ENCODE measurements at places on chromosomes 12 and 14. TPM values are rescaled to one million over a fixed set of nuclear protein-coding genes. Genes with fewer than 3 reads are reported as not detected.

DNA sequence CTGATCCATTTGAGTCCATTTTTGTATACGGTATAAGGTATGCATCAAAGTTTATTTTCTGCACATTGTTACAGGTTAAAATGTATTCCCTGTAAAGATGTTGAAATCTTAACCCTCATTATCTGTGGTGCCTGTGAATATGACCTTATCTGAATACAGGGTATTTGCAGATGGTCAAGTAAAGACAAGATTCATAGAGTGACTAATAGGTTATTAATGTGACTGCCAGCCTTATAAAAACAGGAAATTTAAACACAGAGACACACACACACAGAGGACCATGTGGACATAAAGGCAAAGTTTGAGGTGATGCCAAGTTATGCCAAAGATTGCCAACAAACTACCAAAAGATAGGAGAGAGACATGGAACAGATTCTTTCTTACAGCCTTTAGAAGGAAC, 347.2 kb upstream of the DCN start:
- H3K4me3 ChIP-seq, result no peak overlapping the region
- peaks cover 2% of the 10 kb centered on the region for H3K36me3 ChIP-seq

- DNase-seq, result no peak
- no peak overlapping the region for H3K27ac ChIP-seq
- no peak overlapping the region for H3K4me3 ChIP-seq
- no peaks in the 10 kb centered on the region for H3K36me3 ChIP-seq
- no peaks in the 10 kb centered on the region for H3K4me1 ChIP-seq
These were observed 54.3 kb upstream of the PYGL start for GRCh38 chr14:50998612-50999011.

DNA sequence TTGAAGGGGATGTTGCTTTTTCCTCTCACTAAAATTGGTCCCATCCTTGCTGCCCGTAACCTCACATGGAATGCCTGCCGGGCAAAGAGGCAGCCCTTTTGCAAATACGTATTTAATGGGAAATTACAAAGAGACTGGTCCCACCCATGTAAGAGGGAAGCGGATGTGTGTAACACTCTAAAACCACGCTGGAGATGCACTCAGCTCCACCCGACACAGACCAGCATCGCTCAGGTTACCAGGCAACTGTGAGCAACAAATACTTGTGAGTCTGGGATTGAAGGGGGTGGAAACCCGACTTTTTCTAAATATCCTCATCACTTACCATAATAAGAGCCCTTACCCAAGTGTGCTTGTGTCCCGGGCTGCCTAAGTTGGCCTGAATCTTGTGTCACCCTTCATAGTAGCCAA, 47.7 kb downstream of the ELK3 start:
- peak overlapping the region; percentile 29 for H3K27ac ChIP-seq
- peak; percentile 80 for DNase-seq
- no peaks in the 10 kb centered on the region for H3K27me3 ChIP-seq
- peak overlapping the region; percentile 18 for H3K4me3 ChIP-seq
- peaks cover 59% of the 10 kb centered on the region for H3K4me1 ChIP-seq

DNA sequence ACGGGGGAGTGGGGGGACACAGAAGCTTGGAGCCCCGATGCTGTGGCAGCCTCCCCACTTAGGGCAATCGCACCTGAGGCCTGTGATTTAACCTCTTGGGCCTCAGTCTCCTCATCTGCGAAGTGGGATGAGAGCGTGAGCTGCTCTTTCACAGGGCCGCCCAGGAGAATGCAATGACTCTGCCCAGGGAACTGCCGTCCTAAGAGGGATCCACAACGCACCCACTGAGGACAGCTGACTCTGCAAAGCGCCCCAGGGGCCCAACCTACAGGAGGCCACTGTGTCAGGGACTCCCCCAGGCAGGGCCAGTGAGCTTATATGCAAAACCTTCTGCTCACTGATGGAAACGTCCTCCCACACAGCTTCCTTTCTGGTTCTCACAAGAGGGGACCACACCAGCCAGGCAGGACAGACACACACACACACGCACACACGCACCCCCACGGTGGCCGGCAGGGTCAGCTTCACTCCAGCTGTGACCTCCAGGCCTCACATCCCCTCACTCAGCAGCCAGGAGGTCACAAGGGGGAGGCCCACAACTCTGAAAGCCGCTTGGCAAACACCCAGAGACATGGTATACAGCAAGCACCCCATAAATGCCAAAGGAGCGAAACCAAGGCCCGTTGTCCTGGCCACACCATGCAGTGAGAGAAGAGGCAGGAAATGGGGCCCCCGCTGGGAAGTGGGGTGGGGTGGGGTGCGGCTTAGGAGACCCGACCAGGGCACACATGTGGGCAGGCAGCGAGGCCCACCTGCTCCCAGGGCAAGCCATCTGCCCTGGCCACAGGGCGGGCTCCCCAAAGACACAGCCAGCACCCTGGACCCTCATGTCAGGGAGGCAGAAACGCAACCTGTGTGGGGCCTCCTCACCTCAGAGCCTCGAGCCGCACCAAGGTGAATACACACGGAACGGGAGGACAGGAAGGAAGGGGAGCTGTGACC, 73.3 kb downstream of the NCOR2 start:
- no peaks in the 10 kb centered on the region for H3K27me3 ChIP-seq
- H3K4me1 ChIP-seq, result peaks cover 49% of the 10 kb centered on the region
- peak; percentile 86 for DNase-seq
- peak overlapping the region; percentile 81 for H3K27ac ChIP-seq
- H3K36me3 ChIP-seq, result peaks cover 7% of the 10 kb centered on the region
- H3K4me3 ChIP-seq, result no peak overlapping the region

The PTCSC3 gene
- total RNA-seq, result not detected

DNA sequence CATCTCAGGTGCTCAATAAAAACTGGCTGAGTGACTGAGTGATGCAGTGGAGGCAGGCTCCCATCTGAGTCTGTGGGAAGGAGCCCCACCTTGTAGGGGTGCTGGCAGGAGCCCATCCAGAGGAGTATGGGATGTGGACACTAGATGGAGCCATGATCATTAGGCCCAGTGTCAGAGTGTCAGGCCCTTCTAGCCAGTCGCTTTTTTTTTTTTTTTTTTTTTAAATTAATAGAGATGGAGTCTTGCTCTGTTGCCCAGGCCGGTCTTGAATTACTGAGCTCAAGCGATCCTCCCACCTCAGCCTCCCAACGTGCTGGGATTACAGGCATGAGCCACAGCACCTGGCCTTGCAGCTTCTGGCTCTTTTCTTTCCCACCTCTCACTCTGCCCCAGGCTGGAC, 11.5 kb downstream of the RITA1 start:
- no peak overlapping the region for H3K27ac ChIP-seq
- H3K4me3 ChIP-seq, result no peak overlapping the region
- H3K27me3 ChIP-seq, result no peaks in the 10 kb centered on the region
- DNase-seq, result peak; percentile 76
- peaks cover 2% of the 10 kb centered on the region for H3K4me1 ChIP-seq

All from activated CD4-positive, alpha-beta memory T cell treated with anti-CD3 and anti-CD28 coated beads for 36 hours (primary cell).